ENCODE measurements at places on chromosomes 6 and 20.
A peak's percentile ranks its signal among the peaks of the same experiment; 100 is the strongest.

GRCh38 chr6:54284161-54284860 is 23.9 kb upstream of the TINAG start:
- no peak for DNase-seq

- DNase-seq, result no peak
Measured at GRCh38 chr6:147958683-147959082, 384.0 kb upstream of the SASH1 start.

GRCh38 chr6:70303034-70303525 is at the start of gene COL9A1:
TSS of gene COL9A1 (minus strand) at chr6:70303084. CDS start at chr6:70302924, 160 bp downstream.
- DNase-seq, result no peak

DNA sequence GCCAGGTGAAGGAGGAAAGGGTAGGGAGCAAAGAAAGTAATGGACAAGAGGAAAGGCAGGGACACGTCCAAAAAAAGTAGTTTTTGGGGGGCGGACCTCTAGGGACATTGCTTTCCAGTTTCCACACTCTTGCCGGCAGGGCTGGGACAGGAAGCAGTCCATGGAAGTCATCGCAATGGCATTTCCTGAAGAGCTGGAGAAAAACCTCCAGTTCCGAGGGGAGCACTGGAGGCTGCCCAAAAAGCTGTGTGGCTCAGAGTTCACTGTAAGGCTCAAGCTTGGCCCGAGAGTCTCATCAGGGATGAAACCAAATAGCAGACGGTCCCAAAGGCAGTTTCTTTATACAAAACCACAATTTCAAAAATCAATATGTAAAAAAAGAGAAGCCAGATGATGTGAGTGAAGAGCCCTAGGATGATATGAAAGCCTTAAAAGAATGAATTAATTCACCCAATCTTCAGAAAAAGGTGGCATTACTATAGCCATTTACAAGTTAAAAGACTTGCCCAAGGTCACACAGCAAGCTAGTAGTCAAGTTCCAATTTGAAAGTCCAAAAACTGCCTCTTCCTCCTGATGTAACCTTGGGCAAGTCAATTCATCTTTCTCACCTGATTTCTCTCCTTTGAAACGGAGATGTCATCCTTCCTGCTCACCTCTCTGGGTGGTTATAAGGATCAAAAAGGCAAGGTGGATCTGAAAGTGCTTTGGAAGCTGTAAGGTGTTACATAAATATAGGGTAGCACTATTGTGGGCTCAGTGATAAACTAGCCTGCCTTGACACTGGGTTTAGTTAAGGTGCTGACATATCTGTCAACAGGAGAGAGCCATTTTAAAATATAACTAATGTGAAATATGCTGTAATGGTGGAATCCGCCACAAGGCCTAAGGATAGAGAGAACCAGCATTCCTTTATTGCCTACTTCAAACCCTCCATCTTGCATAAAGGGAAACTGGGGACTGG is 9.1 kb downstream of the BCL2L1 start:
- peak; percentile 93 for DNase-seq

GRCh38 chr6:134674562-134674961 is 275.3 kb downstream of the ALDH8A1 start:
- no peak for DNase-seq

GRCh38 chr20:6769903-6770785 is 2.7 kb downstream of the BMP2 start:
- peak; percentile 82 for DNase-seq

GRCh38 chr6:165049362-165049761 is 260.0 kb downstream of the C6orf118 start:
- DNase-seq, result no peak

DNA sequence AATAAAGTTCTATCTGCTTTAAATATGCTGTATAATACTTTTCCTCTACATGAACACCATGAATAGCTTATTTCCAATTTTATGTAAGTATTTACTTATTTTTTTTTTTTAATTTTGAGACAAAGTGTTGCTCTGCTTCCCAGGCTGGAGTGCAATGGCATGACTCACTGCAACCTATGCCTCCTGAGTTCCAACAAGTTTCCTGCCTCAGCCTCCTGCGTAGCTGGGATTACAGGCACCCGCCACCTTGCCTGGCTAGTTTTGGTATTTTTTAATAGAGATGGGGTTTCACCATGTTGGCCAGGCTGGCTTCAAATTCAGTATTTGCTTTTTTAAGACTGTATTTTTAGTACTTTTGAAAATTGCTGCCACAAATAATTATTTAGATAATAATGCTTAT is 1365.9 kb downstream of the GRIK2 start:
- no peak for DNase-seq

DNA sequence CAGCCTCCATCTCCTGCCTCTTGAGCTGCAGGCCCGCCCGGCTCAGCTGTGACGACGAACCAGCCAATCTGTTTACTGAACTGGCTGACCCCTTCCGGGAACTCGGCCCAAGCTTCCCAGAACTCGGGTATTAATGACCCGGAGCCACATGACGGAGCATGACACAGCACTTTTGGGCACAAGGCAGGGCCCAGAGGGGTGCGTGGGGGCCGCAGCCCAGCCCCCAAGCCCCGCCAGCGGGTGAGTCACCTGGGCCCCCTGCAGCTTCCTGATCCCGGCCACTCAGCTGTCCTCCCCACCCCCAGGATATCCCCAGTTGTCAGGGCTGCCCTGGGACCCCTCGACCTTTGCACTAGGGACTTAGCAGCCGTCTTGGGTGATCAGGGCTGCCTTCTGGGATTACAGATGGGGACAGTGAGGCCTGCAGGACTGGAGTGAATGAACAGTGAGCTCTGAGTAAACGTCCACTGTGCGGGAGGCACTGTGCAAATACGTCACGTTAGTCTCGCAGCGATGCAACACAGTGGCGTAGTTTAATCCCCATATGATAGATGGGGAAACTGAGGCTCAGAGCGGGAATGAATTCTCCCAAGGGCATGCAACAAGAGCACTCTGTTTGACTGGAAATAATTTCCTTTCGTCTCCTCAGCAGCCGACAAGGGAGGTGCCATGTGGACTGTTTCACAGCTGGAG is 102.1 kb downstream of the CEBPB start:
- DNase-seq, result peak; percentile 94

DNA sequence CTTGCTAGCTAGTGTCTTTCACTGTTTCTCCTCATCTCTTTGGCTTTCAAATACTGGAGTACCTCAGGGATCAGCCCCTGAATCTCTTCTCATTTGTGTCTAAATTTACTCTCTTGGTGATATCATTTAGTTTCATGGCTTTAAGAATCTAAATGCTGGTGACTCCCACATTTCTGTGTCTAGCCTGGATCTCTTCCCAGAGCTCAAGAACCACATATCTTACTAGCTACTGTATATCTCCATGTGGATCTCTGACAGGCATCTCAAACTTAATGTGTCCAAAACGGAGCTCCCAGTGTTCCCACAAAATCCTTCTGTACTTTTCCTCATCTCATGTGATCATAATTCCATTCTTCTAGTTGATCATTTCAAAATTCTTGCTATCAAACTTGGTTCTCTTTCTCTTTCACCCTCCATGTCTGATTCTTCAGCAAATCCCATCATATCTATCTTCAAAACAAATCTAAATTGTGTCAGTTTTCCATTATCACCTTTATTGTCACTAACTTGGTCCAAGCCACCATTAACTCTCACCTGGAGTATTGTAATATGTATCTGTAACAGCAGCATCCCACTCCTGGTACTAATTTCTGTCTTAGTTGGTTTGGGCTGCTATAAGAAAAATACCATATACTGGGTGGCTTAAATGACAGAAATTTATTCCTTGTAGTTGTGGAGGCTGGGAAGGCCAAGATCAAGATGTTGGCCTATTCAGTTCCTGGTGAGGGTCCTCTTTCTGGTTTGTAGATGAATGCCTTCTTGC is 45.9 kb downstream of the CCDC170 start:
- no peak for DNase-seq

DNA sequence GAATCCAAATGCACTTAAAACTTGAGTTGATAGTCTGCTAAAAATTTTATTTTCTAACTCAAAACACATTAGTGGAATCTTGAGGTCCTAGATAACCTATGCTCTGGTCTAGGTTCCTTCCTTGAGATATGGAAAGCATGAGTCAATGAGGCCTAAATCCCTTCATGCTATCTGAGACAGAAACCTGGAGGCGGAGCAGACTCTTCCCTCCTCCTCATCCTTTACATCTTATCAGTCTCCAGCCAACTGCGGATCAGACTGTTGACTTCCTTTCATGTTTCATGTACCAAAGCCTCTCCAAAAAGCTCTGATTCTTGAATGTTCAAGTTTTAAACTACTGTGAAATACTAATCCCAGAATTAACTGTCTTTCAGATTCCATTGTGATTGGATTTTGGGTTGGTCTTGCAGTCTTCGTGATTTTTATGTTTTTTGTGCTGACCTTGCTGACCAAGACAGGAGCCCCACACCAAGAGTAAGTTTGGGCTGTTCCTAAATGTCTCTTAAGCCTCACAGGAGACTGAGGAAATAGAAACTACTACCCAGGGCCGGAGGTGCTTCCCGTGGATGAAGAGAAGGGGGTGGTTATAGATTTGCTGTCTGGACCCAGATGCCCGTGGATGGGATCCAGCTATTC is 29.1 kb downstream of the MRAP2 start:
- DNase-seq, result no peak

GRCh38 chr20:1566701-1567100 is 9.2 kb upstream of the SIRPD start:
- DNase-seq, result no peak

- no peak for DNase-seq
Measured at GRCh38 chr20:19344341-19344740, 131.9 kb downstream of the SLC24A3 start.

GRCh38 chr6:118683881-118684872 is 32.8 kb upstream of the CEP85L start:
- DNase-seq, result no peak

DNA sequence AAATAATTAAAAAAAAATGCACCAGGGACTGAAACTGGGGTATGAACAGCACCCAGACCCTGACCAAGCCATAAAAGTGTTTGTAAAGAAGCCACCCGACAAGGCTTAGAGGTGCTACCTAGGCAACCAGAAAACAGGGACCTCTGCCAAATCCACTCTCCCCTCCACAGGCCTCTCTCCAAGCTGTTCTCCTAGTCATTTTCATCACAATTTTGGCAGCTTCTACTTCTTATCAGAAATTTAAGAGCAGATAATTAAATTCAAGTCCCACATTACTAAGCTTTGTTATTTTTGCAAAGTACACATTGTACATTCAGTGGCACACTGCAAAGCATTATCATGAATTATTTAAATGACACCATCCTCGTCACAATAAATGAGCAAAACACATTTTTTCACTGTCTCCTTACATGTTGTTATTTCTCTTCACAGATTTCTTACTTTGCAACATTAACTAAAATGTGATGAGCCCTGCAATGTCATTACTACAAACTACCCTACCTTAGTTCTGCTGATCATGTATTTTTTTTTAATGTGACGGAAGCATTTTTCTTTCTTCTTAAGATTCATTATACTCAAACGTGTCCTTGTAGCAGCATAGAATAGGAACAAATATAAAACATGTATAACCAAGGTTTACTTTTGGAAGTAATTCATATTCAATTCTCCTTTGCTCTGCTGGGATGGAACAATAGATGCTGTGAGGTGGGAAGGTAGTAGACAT is 38.1 kb downstream of the ECT2L start:
- no peak for DNase-seq

DNA sequence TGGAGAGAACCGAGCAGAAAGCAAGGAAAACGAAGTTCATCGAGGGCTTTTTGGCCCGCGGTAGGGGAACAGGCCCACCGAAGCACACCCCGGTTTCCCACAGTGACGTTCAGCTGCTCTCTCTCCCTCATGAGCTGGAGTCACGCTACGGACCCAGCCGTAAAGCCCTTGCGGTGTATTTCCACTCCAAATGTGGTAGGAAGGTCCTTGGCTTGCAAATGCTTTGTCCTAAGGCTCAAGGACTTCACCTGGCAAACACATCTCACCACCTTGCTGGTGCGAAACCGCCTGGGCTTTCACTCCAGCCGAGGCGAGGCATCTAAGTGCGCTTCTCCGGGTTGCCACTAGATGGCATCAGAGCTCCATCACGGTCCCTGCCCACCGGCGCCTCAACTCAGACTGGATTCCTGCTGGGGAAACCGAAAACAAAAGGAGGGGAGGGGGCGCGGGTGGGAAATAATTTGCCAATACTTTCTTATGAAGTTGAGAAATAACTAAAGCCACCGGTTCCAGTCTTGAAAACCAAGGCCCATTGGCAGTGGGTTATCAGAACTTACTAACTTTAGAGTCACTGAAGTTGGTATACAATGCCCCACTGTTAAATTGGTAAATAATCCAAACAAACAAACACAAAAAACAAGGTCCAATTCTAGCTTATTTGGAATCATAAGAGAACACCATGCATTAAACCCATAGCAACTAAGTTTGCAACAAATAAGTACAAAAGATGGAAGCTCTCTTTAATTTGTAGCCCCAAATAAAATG is 13.4 kb upstream of the FOXC1 start:
- peak; percentile 77 for DNase-seq

GRCh38 chr6:11196511-11197174 is 35.8 kb downstream of the NEDD9 start:
- no peak for DNase-seq

- no peak for DNase-seq
Measured at GRCh38 chr20:7665376-7665775, 274.9 kb downstream of the HAO1 start.

GRCh38 chr6:31090973-31091364 is 21.4 kb downstream of the C6orf15 start:
- no peak for DNase-seq

DNA sequence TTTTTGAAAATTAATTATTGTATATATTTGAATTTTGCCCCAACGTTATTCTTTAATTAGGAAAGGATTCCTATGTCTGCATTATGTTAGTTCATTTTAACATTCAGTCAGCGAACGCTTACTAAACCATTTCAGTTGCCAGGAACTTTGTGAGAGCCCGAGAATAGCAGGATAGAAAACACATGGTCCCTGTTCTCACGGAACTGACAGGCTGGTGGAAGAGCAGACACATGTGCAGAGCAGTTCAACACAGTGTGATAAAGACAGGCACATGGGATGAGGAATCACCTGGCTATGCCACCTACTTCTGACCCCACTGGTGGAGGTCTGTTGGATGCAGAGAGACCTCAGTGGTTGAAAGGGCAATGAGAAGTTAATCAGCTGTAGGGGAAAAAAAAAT is 367.2 kb downstream of the EPM2A start:
- no peak for DNase-seq

- DNase-seq, result peak; percentile 90
Measured at GRCh38 chr6:30614843-30615218, 2.2 kb downstream of the PPP1R10 start.

DNA sequence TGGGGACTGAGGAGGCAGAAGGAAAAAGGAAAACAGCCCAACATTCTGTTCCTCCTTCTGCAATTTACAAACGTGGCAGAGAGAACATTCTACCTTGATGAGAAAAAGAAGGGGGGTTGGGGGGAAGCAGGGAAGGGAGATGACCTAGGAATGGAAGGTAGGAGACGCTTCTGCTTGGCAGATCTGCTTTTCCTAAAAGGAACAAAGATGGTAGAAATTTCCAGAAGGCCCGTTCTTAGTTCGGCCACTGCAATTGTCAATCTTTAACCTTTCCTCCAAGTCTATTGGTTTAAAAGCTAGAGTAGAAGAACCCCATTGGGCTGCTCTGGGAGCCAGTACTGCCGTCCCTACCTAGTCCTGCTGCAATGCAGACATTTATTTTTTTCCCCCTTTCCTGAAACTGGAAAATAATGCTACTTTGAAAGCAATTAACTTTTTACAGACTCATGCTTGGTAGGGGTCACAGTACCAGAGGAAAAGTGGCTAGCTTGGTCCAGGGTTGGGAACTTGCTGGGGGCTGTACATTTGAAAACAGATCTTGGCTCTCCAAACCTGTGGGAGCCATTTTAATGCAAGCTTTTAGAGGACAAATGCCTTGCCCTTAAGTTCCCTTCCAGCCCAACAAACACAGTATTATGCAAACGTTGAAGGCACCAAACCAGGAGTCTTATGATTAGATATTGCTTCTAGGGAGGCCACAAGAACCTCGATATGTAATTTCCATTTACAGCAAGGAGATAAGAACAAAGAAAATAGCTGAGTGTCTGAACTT is 2.6 kb downstream of the ZMYND8 start:
- no peak for DNase-seq
